SK-N-DZ (cell line): ENCODE measurements at places on chromosomes 11 and 22.
A peak's percentile ranks its signal among the peaks of the same experiment; 100 is the strongest.

- DNase-seq: no peak
Observed at GRCh38 chr22:47587361-47587760, 824.9 kb downstream of the TBC1D22A start.

- no peak for DNase-seq
Observed at GRCh38 chr22:36196254-36197064, 5.2 kb downstream of the APOL4 start.

GRCh38 chr22:47849576-47849975 lies 1087.1 kb downstream of the TBC1D22A start:
- DNase-seq: no peak

- DNase-seq: no peak
Observed at GRCh38 chr11:35588627-35589026, 29.6 kb upstream of the FJX1 start.

DNA sequence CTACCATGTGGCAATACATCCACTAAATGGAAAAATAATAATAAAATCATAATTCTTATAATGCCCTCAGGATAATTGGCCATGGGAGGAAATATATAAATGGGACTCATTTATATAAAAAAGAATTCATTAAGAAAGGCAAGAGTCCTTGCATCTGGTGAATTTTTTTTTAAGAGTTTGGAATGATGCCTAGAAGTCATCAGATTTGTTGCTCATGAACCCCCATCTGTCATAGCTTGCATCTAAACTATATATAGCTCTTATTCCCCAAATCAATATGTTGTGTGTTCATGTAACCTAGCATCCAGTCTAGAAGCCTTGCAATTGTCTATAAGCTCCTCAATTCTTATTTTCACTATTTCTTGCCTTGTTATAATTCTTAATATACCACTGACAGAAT lies 75.9 kb downstream of the CADM1 start:
- no peak for DNase-seq

- DNase-seq: no peak
Observed at GRCh38 chr11:83682611-83682973, 396.4 kb upstream of the CCDC90B start.

- DNase-seq: no peak
Observed at GRCh38 chr22:17074648-17075002, 10.2 kb upstream of the IL17RA start.

- no peak for DNase-seq
Observed at GRCh38 chr11:17604201-17604914, 57.3 kb downstream of the OTOG start.

DNA sequence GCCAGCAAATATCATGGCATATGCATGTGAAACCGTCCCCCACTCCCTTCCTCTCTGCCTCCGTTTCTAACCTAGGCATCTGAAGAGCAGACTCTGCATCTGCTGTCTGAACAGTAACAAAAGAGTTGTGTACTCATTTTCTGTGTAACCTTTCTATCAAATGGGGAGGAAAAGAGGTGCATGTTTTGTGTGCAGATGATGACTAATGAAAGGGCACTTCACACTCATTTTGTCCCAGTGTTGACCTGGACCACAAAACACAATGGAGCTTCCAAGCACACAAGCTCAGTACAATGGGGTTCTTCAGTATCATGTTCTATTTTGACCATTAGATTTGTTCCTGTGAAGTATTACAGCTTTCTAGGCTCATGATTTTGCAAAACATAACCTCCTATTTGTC lies 13.0 kb downstream of the JHY start:
- DNase-seq: no peak

DNA sequence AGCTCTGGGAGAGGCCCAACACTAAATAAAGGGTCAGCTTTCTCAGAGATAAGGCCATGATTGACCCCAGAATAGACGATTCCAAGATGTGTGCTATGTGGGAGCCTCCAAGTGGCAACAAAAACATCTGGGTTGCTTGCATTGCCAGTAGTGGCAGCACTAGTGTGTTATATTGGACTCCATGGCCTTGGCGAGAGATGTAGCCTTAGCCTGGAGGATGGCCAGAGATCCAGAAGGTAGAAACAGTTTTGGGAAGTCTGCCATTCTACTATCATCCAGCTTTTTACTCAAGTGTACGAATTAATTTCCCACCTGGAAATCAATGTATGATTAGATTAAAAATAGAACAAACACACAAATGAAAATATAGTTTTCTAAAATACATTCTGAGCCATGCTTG lies 3.0 kb downstream of the OR8D4 start:
- DNase-seq: no peak

DNA sequence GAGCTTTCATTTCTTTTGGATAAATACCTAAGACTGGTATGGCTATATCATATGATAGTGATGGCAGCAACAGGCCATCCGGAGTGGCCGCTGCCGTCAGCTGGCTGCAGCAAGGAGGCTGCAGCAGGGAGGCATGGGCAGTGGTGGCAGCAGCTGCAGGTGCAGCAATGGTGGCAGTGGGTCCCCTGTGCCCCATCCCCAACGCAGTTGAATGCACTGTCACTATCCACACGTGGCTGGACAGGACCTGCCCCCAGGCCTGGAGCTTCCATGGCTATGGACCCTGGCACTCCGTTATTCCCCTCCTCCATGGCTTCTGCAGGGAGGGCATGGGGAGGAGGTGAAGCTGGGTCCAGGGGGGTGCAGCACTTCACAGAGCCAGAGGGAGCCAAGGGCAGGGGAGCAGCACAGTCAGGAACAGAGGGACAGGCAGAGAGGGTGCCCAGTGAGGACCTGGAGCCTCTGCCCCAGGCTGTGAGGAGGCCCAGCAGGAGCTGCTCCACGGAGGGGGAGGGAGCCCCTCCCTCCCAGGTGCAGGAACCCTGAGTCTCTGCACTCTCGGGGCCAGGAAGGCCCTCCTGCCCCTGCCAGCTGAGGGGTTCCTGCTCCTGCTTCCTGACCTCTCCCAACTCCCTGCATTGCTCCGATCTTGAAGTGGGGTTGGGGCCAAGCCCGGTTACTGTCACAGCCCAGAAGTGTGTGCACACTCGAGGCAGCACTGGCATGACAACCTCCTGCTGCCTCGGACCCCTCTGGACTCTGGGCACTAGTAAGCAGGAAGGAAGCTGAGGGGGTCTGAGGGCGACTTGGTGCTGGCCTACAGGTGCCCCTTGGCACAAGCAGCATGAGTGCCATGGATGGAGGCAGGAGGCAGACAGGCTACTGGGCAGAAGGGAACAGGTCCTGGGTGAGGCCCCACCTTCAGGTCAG lies 466.3 kb downstream of the GUCY1A2 start:
- no peak for DNase-seq

DNA sequence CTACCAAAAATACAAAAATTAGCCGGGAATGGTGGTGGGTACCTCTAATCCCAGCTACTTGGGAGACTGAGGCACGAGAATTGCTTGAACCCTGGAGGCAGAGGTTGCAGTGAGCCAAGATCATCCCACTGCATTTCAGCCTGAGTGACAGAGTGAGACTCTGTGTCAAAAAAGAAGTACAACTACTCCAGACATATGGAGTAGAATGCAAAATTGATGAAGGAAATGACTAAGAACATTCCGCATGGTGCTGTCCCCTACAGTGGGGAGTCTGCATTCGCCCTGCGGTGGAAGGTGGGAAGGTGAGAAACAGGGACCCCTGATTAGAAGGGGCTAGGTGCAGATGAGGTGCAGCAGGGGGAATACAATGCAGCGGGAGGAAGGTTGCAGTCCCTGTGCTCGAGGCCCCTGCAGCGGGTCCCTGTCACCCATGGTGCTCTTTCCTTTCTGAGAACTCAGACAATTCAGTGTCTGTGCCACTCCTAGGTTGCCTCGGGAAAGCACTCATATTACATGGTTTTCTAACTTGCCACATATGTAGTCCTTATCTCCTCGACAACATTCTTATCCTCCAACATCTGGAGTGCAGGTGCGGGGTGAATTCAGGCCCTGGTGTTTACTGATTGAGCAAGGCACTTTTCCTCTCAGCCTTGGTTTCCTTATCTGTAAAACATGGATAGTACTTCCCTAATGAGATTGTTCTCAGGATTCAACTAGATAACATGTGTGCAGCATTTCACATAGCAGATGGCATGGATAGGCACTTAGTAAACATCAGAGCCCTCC lies 5.2 kb downstream of the POLD4 start:
- peak; percentile 49 for DNase-seq

- no peak for DNase-seq
Observed at GRCh38 chr11:129694538-129694937, 121.1 kb upstream of the TMEM45B start.

DNA sequence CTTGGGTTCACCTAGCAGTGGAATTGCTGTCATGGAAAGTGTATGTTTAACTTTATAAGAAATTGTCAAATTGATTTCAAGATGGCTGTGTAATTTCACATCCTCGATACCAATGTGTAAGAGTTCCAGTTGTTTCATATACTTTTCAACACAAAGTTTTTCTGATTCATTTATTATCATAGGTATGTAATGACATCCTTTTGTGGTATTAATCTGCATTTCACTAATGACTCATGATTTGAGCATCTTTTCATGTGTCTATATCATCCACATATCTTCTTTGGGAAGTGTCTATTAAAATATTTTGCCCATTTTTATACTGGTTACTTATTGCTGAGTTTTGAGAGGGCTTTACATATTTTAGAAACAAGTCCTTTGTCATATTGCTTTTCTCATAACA lies 17.0 kb upstream of the GLYATL1B start:
- DNase-seq: no peak

DNA sequence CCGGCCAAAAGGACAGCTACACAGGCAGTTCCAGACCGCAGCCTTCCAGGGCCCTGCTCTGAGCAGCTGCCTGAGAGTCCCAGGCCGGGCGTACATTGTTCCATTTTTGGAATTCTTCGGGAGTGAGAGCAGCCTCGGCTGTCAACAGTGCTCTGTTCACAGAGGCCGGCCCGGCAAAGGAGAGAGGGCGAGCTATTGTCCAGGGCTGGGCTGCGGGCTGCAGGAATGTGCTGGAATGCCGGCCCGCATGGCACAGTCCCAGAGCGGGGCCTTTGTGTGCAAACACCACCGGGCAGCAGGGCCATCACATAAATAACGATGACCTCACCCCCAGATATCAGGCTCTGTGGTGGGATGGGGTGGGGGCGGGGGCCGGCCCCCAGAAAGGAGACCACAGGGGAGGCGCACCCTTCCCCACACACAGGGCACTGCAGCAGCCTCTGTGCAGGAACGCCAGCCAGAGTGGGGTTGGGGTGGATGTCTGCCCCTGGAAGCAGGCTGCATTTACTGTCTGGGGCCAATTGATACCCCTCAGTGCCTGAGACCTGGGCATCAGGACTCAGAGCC lies 15.8 kb downstream of the LINC01488 start:
- DNase-seq: no peak

DNA sequence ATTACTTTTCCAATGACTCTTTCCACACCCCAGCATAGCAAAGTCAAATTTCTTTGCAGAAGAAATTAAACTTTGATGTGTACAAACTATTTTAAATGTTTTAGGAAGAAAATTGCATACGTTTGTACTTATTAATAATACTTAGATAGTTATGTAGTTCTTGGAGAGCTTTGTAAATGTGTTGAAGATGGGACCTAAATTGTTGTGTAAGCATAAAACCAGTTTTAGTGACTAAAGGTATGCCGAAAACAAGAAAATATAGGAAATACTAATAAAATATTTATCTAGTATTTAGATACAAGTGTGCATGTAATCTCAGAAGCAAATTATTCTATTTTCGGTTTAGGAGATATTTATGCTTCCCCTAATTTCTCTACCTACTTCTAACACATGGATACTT lies 4.2 kb upstream of the OR52N4 start:
- DNase-seq: no peak

DNA sequence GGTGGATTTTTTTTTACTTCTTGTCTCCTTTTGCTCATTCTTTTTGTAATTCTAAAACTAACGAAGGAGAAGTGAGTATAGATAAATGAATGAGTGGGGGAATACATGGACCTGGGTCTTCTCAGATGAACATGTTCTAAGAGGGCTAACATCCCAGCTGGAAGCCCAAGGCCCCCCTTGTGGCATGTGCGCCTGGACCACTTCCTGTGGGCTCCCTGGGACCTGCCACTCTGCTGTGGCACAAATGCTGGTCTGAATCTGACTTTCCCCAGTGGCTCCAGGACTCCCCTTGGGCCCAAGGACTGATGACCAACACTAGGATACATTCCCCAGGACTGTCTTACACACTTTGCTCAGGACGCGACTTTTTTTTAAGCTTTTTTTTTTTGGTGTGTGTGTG lies 32.7 kb upstream of the ALX4 start:
- DNase-seq: no peak

- no peak for DNase-seq
Observed at GRCh38 chr11:19683862-19684491, 28.7 kb upstream of the NAV2 start.

GRCh38 chr22:43297270-43298061 lies 45.7 kb downstream of the SCUBE1 start:
- DNase-seq: no peak

DNA sequence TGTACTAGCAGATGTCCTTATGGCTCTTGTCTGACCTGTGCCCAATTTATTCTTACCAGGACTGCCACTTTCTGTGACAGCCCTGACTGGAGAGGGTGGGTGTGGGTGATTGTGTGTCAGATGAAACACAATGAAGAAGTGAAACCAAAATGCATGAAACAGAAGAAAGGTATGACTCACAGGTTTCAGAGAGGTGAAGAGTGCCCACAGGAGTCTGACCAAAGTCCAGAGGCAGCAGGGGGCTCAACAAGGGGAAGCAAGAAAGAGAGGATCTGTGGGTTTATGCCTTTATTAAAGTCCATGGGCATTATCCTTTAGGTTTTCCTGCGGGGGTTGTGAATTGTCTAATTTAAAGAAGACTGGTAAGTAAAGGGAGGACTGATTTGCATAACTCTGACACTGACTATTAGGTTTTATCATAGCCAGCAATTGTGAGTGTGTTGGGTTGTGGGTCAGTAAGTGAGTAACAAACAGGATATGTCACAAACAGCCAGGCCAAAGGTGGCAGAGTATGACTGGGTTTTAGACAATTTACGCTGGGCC lies 3.9 kb upstream of the OR4C6 start:
- DNase-seq: no peak

- no peak for DNase-seq
Observed at GRCh38 chr11:75072582-75072981, 24.1 kb downstream of the OR2AT4 start.

DNA sequence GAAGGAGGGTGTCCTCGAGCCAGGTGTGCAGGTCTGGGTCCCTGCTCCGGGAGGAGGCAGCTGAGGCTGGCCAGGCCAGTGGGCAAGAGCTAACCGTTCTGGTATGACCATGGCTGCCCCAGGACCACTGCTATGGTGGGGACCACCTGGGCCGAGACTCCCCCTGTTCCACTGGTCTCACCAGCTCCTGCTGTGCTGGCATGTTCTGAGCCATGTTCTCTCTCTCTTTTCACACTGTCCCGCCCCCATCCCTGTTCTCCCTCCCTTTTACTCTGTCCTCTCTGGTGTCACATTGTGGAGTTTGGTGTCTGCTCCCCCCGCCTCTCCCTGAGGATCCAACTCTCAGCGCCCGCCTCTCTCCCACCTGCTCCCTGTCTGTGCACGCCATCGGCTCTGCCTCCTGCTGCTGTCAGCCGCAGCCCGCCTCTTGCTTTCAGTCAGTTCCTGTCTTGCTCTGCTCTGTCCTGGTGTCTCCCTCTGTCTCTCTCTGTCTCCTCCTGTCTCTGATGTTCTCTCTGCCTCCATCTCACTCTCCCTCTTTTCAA lies 66.4 kb downstream of the LRRC32 start:
- peak; percentile 54 for DNase-seq

- DNase-seq: no peak
Observed at GRCh38 chr11:111246956-111247355, 1.4 kb downstream of the POU2AF2 start.

GRCh38 chr11:72788241-72788640 lies 5.6 kb downstream of the STARD10 start:
- no peak for DNase-seq
